Adrenal gland (tissue), 19 donors: ENCODE measurements at places on chromosomes 12 and 14. TPM values are rescaled to one million over a fixed set of nuclear protein-coding genes. Genes with fewer than 3 reads are reported as not detected.

DNA sequence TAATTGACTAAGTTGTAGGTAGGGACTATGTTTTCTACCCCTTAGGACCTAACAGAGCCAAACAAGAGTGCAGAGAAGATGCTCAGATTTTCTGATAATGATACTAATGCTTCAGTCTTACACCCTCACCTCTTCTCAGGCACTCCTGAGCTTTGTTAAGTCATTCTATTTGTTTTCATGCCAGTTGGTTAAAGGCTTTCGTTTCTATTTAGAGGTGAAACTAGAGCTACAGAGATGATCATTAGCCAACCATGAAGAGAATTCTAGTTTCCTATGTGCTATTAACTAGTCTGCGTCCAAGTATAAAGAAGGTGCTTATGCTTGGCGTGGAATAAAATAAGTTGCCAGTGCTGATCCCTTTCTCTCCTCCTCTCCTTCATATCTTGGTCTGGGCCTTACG lies 34.6 kb upstream of the PYGL start:
- no peak for DNase-seq
- no peaks in the 10 kb centered on the region for H3K4me1 ChIP-seq
- H3K4me3 ChIP-seq, result no peak overlapping the region
- H3K27ac ChIP-seq, result no peak overlapping the region
- no peaks in the 10 kb centered on the region for H3K27me3 ChIP-seq

The OTX2 gene
- not detected for total RNA-seq

- no peak overlapping the region for H3K27ac ChIP-seq
- no peaks in the 10 kb centered on the region for H3K4me1 ChIP-seq
- no peak for DNase-seq
- no peak overlapping the region for H3K4me3 ChIP-seq
These were observed 45.7 kb downstream of the TRAFD1 start for GRCh38 chr12:112170971-112171596.

The STXBP6 gene
- total RNA-seq, result 0.72 TPM

GRCh38 chr12:94553130-94553519 lies 93.5 kb upstream of the CEP83 start:
- peak; percentile 53 for DNase-seq
- no peaks in the 10 kb centered on the region for H3K36me3 ChIP-seq
- no peak overlapping the region for H3K4me3 ChIP-seq
- H3K4me1 ChIP-seq, result no peaks in the 10 kb centered on the region
- no peaks in the 10 kb centered on the region for H3K27me3 ChIP-seq

DNA sequence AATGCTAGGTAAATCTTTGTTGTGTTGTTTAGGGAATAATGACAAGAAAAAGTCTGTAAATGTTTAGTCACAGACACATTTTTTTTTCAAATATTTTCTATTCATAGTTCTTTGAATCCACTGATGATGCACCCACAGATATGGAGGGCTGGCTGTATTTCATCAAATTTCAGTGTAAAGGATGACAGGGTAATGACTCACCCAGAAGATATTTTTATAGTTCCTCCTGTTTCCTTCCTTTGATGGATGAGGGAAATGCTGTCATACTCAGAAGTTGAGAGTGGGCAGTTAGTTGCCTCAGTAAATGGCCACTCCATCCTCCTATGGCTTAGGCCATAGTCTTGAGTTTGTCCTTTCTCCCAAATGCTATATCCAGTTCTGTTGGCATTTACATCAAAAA lies 76.9 kb upstream of the REP15 start:
- H3K27ac ChIP-seq, result peak overlapping the region; percentile 0
- no peak for DNase-seq
- H3K4me3 ChIP-seq, result no peak overlapping the region
- peaks cover 27% of the 10 kb centered on the region for H3K4me1 ChIP-seq
- no peaks in the 10 kb centered on the region for H3K36me3 ChIP-seq
